ENCODE measurements at places on chromosomes 13 and 19. TPM values are rescaled to one million over a fixed set of nuclear protein-coding genes. Genes with fewer than 3 reads are reported as not detected.

DNA sequence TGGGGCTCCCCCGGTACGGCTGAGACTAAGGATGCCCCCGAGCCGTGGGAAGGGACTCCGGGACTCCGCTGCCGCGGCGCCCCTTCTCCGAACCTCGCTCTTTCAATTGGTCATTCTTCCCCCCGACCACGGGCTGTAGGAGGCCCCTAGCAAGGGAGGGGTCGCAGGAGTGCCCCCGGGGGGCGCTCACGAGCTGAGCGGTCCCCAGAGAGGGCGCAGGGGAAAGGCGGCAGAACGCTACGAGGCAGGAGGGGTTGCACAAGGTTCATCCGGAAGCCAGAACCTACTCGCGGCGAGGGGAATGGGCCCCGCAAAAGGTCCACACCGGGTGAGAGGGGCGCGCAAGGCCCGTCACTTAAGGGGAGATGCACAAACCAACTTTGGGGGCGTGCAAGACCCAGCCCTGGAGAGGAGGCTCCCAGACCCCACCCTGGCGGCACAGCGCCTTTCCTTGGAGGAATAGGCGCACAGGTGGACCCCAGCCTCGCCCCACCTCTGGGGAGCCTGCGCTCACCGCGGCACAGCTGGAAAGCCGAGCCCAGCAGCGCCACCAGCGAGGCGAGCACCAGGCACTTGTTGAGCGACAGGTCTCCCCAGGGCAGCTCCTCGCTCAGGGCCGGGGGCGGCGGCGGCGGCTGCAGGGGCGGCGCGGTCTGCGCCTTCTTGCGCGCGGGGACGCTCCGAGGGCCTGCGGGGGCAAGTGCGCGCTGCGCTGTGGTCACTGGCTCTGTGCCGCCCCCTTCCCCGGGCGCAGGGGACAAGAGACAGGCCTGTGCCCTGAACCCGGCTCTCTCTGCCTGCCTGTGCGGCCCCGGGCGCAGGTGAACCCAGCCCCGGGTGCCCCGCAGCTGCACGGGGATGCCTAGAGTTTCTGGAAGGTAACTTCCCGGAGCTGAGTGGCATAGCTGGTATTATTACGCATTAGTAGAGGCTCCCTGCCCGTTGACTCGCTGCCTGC lies 2.8 kb downstream of the JSRP1 start:
- H3K4me1 ChIP-seq, result peaks cover 30% of the 10 kb centered on the region
- DNase-seq, result no peak
- no peak overlapping the region for H3K27ac ChIP-seq

DNA sequence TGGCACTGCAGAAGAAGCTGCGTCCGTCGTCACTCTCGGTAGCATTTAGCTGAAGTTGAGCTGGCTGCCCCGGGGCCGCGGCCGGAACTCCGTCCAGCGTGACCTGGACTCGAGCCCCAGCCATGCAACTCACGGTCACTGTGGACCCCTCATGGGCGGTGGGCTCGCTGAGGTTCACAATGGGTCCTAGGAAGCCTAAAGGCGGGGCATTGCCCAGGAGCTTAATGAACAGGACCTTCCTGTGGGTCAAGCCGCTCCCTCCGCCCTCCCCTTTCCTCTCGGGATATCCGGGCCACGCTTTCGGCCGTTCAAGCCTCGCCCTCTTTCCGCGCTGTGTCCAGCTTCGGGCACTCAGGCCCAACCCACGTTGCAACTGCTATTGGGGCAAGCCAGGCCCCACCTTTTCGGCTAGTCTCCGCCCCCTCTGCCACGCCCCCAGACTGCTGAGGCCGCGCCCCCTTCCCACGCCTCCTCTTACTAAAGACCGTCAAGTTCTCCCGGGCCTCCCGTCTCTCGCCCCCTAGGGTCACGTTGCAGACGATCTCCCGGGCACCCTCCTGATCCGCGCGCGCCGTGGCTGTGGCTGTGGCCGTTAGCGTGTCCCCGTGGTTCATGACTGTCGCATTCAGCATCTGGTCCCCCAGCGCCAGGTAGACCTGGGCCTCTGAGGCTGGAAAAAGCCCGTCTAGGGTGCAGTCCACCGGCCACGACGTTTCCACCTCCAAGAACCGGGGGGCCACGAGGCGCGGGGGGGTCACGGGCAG lies 1.4 kb upstream of the RAVER1 start:
- no peaks in the 10 kb centered on the region for H3K27me3 ChIP-seq
- H3K4me3 ChIP-seq, result peak overlapping the region; percentile 74
- peak overlapping the region; percentile 86 for H3K27ac ChIP-seq
- H3K4me1 ChIP-seq, result peaks cover 13% of the 10 kb centered on the region
- DNase-seq, result peak; percentile 97

GRCh38 chr13:58566176-58566575 lies 934.6 kb downstream of the PCDH17 start:
- DNase-seq, result no peak
- H3K27ac ChIP-seq, result no peak overlapping the region
- H3K4me1 ChIP-seq, result no peaks in the 10 kb centered on the region
- no peaks in the 10 kb centered on the region for H3K36me3 ChIP-seq

The FREM2 gene
- 13.9 TPM for total RNA-seq

- no peak overlapping the region for H3K4me3 ChIP-seq
- no peak for DNase-seq
- H3K27ac ChIP-seq, result no peak overlapping the region
- H3K27me3 ChIP-seq, result peaks cover 17% of the 10 kb centered on the region
Observed at GRCh38 chr13:76982061-76982460, 9.8 kb upstream of the CLN5 start.

GRCh38 chr13:97302611-97303010 lies 80.5 kb downstream of the MBNL2 start:
- no peak overlapping the region for H3K4me3 ChIP-seq
- no peak for DNase-seq
- no peaks in the 10 kb centered on the region for H3K36me3 ChIP-seq
- H3K27ac ChIP-seq, result peak overlapping the region; percentile 18
- no peaks in the 10 kb centered on the region for H3K27me3 ChIP-seq
- H3K4me1 ChIP-seq, result peaks cover 37% of the 10 kb centered on the region

The VN1R4 gene
- total RNA-seq, result not detected

The SYNE4 gene
- total RNA-seq, result 8.1 TPM

DNA sequence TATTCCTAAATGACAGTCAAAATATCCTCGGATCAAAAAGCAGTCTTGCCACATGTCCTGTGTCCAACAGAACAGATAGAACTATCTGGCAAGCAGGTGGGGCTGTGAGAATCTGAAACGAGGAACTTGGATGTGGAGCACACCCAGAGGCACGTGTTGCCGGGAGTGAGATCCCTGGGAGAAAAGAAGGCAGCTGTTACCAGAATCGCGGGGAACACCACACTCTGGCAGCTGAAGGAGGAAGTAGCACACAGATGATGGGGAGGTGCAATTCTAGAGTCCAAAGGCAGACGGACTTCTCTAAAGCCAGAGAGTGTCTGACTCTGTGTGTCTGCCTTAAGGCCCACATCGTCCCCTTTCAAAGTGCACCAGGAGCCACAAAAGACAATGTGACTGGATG lies 22.3 kb downstream of the SLC7A1 start:
- DNase-seq, result no peak
- no peak overlapping the region for H3K4me3 ChIP-seq
- no peaks in the 10 kb centered on the region for H3K36me3 ChIP-seq
- H3K27me3 ChIP-seq, result no peaks in the 10 kb centered on the region
- H3K27ac ChIP-seq, result no peak overlapping the region

The NDUFA13 gene
- total RNA-seq, result 207 TPM

The MYO1F gene
- total RNA-seq, result 106 TPM

GRCh38 chr13:32151240-32151639 lies 119.7 kb downstream of the FRY start:
- no peak overlapping the region for H3K4me3 ChIP-seq
- no peak for DNase-seq
- H3K4me1 ChIP-seq, result peaks cover 6% of the 10 kb centered on the region
- H3K27me3 ChIP-seq, result no peaks in the 10 kb centered on the region

- H3K27ac ChIP-seq, result no peak overlapping the region
- H3K36me3 ChIP-seq, result no peaks in the 10 kb centered on the region
- H3K4me1 ChIP-seq, result peaks cover 5% of the 10 kb centered on the region
- peaks cover 18% of the 10 kb centered on the region for H3K27me3 ChIP-seq
- no peak for DNase-seq
- peak overlapping the region; percentile 55 for H3K4me3 ChIP-seq
Observed at GRCh38 chr13:102402290-102402689, 442 bp upstream of the FGF14 start.

The KIR3DL2 gene
- 0.35 TPM for total RNA-seq

The YJEFN3 gene
- total RNA-seq, result 6.4 TPM

The PALM gene
- total RNA-seq, result 56.9 TPM

The ADPRHL1 gene
- total RNA-seq, result 1.9 TPM

The PEAK3 gene
- 4.5 TPM for total RNA-seq

- H3K4me1 ChIP-seq, result no peaks in the 10 kb centered on the region
- no peak overlapping the region for H3K27ac ChIP-seq
- no peak overlapping the region for H3K4me3 ChIP-seq
- DNase-seq, result no peak
Observed at GRCh38 chr13:69124996-69125395, 982.6 kb upstream of the ATXN8OS start.

The WDR62 gene
- 0.93 TPM for total RNA-seq

The CTXN1 gene
- 1.2 TPM for total RNA-seq

DNA sequence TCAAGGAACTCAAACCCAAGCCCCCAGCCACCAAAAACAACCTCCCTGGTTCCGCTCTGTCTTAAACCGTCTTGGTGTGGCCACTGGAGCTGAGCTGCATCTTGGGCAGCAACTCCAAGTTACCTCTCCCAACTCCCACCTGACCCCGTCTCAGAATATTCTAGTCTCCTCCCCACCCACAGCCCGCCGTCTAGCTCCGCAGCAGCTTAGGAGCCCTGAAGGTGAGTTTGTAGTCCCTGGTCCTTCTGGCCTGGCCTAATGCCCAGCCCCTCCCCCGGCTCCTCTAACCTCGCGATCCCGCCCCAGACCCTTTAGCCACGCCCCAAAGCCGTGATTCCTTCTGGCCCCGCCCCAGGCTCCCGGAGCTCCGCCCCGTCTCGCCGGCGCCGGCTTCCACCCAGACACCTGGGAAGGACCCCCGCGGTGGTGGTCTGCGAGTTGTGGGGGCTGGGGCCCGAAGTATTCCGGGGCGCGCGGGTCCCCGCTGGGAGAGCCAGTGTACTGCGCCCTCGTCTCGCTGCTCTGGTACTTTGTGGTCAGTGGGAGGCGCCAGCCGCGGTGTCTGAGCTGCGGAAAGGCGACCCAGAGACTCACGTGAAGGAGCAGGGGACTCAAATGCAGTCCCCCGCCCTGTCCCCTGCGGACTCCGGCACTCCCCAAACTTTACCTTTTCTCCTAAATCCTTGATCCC lies 2.5 kb upstream of the LHB start:
- peaks cover 26% of the 10 kb centered on the region for H3K4me1 ChIP-seq
- peaks cover 9% of the 10 kb centered on the region for H3K36me3 ChIP-seq
- peak overlapping the region; percentile 54 for H3K4me3 ChIP-seq
- no peak overlapping the region for H3K27ac ChIP-seq
- peak; percentile 94 for DNase-seq

The PNMA8C gene
- not detected for total RNA-seq

DNA sequence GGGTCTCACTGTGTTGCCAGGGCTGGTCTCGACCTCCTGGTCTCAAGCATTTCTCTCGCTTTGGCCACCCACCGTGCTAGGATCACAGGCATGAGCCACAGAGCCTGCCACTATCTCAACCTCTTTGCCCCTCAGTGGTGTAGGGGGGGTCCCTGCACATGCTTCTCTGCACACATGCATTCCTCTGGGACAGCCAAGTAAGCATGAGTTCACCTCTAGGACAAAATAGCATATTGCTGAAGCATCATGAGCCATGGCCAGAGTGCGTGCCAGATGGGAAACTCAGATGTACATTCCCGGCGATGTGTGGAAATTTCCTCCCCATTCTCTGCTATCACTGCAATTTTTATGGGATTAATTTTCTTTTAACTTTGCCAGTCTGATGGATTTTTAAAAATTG lies 23.1 kb downstream of the CHAF1A start:
- peaks cover 8% of the 10 kb centered on the region for H3K36me3 ChIP-seq
- no peak for DNase-seq
- H3K4me1 ChIP-seq, result no peaks in the 10 kb centered on the region
- H3K27ac ChIP-seq, result no peak overlapping the region
- H3K27me3 ChIP-seq, result no peaks in the 10 kb centered on the region

DNA sequence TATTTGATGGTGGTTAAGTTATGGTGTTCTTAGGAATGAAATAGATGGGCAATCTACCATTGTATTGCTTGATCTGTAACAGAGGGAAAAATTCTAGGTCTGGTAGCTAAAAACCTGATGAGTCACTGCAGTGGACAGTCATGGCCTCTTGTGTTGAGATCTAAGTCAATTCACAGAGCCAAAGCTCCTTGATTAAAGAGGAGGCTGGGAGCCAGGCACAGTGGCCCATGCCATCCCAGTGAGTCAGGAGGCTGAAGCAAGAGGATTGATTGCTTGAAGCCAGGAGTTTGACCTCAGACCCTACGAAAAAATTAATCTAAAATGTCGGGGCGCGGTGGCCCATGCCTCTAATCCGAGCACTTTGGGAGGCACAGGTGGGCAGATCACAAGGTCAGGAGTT lies 67.1 kb upstream of the KPNA3 start:
- H3K27me3 ChIP-seq, result no peaks in the 10 kb centered on the region
- peaks cover 16% of the 10 kb centered on the region for H3K4me1 ChIP-seq
- DNase-seq, result no peak
- H3K36me3 ChIP-seq, result no peaks in the 10 kb centered on the region

The PALM3 gene
- total RNA-seq, result 10.0 TPM

The ZNF737 gene
- total RNA-seq, result 16.5 TPM

The CEACAM21 gene
- 16.3 TPM for total RNA-seq

GRCh38 chr13:76830805-76831204 lies 55.4 kb downstream of the KCTD12 start:
- H3K4me1 ChIP-seq, result peaks cover 8% of the 10 kb centered on the region
- no peak for DNase-seq
- no peaks in the 10 kb centered on the region for H3K27me3 ChIP-seq
- H3K27ac ChIP-seq, result no peak overlapping the region
- H3K4me3 ChIP-seq, result no peak overlapping the region

The EXOC3L2 gene
- 11.9 TPM for total RNA-seq

DNA sequence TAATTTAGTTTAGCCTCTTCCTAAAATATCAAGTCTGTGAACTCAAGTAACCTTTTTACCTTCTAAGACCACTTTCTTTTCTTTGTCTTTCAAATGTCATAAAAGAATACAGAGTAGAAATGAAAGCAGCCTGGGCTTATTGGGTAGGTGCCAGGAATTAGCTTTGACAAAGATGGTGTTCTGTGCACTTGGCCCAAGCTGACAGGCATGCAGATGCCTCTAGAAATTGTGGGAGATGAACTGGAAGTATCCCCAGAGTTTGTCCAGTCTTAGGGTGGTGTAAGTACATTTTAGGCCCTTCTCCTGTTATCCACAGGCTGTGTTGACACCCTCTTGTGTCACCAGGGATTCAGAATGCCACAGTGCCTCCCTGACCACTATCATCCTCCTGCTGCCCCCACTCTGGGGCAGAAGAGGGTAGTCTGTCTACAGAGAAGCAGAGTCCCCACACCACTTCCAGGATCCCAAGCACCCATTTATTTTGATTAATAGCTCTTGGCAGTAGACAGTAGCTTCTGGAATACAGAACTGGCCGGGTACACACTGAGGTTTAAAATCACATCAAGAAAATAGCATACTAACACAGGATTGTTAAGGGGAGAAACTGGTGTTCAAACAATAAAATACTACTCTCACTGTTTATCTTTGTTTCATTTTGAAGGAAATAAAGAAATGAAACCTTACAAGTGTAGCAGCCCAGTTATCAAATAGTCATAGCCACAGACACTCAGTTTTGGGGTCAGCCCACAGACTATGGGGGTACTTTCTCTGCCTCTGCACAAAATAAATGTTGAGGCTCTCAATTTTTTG lies 343.2 kb downstream of the KCNRG start:
- no peak overlapping the region for H3K4me3 ChIP-seq
- no peak overlapping the region for H3K27ac ChIP-seq
- H3K27me3 ChIP-seq, result no peaks in the 10 kb centered on the region
- H3K4me1 ChIP-seq, result peaks cover 12% of the 10 kb centered on the region
- DNase-seq, result no peak

- H3K27ac ChIP-seq, result no peak overlapping the region
- H3K27me3 ChIP-seq, result no peaks in the 10 kb centered on the region
- H3K4me3 ChIP-seq, result no peak overlapping the region
- peaks cover 9% of the 10 kb centered on the region for H3K4me1 ChIP-seq
- peak; percentile 91 for DNase-seq
Observed at GRCh38 chr19:17996826-17997316, 11.1 kb upstream of the ARRDC2 start.

The CPT1C gene
- 6.1 TPM for total RNA-seq
